ENCODE measurements at places on chromosomes 11 and 22.

GRCh38 chr11:41720761-41721160, 261.3 kb upstream of the LRRC4C start:
- DNase-seq, result no peak

DNA sequence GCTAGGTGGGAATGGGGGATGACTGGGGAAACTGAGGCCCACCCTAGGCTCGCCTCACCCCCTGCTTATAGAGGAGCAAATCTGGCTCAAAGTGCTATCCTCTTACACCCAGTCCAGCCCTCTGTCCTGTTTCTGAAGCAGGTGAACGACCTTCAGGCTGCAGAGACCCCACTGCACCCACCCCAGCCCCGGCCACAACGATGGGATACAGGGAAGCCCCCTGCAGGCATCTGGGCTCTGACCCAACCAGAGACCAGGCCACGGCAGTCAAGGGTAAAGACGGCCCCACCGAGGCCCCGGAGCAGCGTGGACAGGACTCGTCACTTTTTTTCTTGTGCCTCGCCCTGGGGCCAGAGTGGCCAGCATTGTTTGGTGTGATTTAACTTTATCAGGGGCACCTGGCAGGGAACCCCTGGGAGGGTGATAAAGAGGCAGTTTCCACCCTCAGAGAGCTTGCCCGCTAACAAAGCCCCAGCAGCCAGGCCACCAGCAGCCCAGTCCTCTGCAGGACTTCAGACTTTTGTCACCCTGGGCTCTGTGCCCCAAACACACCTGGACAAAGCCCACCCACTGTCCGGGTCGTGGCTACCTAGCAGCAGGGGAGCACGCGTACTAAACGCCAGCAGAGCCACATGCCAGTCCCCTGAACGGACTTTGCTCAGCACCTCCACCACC, 612.6 kb downstream of the TBC1D22A start:
- DNase-seq, result no peak

DNA sequence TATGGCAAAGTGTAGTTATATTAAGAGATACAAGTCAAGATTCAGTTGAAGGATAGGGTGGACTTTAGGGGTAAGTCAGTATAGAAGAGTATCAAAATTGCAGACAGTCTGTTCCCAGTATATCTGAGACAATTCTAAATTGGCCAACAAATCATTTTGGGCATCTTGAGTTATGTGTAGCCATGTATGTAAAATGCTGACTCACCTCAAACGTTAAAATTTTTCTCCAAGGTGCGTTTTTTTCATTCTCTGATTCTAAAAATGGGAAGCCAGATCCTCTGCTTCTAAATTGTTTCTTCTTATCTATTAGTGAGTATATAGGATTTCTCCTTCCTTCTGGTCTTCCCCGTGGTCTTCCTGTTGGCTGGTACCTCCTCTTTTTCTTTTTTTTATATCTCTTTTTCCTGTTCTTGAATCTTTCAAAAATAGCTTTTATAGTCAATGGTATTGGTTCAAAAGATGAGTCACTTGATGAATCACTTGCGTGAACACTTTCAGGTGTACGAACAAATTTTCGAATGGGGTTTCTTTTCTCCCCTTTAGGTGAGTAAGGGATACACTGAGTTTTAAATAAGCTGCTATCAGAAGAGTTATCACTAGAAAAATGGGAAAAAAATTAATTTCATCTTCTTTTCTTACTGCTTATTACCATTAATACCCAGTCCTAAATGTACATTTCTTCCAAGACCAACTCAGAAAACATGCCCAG, 3.2 kb downstream of the TAF1D start:
- DNase-seq, result no peak

DNA sequence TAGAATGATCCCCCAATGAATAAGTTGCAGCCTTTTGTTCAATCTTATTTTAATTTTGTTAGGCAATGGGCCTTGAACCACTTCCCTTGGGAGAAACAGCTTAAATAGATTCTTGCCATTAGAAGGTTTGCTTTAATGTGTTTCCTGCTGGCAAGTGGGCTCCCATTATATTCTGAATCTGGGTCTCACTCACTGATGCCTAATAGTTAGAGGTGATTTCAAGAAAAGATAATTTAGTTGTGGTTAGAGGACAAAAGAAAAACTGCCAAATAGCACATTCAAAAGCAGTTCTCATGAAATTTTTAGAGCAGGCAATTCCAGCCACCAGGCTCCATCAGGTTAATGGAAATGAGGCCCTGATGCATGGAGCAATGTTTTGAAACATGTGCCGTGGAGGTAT, 362.6 kb upstream of the CHORDC1 start:
- DNase-seq, result no peak

DNA sequence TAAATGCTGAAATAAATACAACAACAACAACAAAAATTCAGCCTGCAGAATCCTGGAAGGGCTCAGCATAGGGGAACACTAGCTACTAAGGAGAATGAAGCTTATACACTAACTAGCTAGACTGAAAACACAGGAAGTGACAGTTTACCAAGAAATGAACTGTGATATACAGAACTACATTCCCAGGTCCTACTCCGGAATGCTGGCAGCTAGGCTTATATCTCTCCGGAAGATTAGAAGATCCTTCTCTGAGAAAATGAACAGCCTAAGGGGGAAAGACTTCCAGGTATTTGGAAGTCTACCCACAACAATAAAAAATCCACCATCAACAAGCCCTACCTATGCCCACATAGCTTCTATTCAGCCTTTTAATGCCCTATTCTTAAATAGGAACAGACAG, 31.0 kb downstream of the CCDC34 start:
- DNase-seq, result no peak

GRCh38 chr11:48169259-48169658, 47.4 kb upstream of the OR4B1 start:
- DNase-seq, result no peak

DNA sequence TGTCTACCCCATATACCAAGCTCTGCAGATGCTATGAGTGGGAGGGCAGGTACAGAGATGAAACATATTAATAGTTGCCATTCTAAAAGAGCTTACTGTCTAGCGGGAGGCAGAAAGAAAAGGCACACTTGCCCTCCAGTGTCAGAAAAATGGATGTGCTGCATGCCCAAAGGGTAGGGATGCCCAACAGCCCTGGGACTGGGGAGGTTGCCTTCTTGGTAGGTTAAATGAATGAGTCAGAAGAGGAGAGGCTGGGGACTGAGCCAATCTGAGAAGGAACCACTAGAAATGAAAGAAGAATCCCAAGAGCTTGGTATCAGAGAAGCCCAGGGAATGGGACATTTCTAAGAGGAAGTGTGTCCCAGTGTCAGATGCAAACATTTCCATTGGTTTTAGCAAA, 1.2 kb downstream of the BIRC3 start:
- no peak for DNase-seq

DNA sequence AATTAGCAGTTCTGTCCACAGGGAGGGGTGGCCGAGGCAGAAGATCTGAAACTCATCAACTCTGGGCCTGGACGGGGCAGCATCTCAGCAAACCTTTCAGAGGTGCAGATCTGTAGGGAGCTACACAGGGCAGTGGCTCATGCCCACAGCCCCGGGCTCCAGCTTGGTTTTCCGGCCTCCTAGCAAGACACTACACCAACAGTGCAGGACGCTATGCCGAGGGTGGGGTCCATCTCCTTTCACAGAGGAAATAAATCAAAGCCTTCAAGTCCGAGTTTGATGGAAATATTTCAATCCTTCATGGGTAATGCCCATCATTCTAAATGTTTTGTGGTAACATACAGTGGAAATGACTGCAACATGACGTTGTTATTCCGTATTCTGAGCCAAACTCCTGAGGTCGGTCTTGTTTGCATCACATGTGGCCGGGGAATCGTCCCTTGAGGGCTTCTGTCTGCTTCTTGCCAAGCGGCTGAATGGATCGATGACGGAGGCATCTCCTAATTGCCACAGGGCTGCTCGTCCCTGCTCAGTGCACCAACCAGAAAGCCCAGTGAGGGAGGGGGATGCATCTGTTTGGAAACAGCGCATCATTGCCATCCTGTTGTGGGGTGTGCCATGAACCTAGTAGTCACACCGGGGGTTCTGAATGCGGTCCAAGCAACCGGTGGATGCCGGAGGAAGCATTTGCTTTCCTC, 30.0 kb downstream of the LINC01488 start:
- DNase-seq, result no peak

GRCh38 chr11:17805043-17805442, 70.5 kb downstream of the KCNC1 start:
- no peak for DNase-seq

DNA sequence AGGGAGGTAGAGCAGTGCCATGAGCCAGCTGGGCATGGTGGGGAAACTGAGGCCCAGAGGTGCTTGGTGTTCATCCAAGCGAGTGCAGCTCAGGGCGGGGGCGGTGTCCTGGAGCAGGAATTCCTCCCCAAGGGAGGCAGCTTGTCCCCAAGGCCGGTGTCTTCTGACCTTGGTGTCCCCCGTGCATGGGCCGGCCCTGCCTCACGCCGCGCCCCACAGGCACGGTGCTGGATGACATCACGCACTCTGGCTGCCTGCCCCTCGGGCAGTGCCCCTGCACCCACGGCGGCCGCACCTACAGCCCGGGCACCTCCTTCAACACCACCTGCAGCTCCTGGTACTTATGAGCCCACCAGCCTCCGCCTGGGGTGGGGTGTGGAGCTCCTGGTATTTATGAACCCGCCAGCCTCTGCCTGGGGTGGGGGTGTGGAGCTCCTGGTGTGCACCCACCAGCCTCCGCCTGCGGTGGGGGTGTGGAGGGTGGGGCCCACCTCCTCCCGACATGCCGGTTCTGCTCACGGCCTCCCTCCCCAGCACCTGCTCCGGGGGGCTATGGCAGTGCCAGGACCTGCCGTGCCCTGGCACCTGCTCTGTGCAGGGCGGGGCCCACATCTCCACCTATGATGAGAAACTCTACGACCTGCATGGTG, 6.7 kb downstream of the MUC5B start:
- DNase-seq, result no peak

- no peak for DNase-seq
Measured at GRCh38 chr11:70788248-70789022, 390.1 kb downstream of the CTTN start.

DNA sequence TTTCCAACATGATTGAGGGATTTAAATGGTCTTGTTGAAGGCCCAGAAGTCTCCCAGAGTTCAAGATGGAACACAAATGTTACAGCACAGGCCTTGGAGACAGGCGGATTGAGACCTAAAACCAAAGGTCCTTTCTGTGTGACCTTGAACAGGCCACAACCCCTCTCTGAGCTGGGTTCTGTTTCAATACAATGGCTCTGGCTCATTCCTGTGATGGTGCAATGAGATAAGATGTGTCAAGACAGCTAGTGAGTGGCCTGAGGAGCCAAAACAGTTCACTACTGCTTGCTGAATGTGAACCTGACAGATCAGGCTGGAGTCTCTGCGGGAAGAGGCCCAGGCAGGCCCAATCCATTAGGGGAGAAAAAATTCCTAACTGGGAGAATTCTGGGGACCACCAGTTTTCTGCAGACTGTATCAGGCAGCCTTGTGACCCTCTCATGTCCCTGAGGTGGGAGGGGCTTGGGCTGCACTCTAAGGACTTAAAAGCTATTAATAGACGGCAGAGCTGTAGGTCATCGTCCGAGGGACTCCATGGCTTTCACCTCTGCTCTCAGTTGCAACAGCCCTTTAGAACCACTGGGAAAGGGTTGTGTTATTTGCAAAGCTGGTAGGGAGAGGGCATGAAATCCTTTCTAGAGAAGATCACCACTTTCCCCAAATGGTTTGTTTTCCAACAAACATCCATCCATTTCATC, 126.1 kb upstream of the TEAD1 start:
- DNase-seq, result no peak

GRCh38 chr22:42630901-42631602, 9.3 kb downstream of the ATP5MGL start:
- no peak for DNase-seq

GRCh38 chr11:13462311-13462900, 616 bp downstream of the BTBD10 start:
- peak; percentile 21 for DNase-seq

- no peak for DNase-seq
Measured at GRCh38 chr11:19200410-19201201, 1.2 kb downstream of the CSRP3 start.

DNA sequence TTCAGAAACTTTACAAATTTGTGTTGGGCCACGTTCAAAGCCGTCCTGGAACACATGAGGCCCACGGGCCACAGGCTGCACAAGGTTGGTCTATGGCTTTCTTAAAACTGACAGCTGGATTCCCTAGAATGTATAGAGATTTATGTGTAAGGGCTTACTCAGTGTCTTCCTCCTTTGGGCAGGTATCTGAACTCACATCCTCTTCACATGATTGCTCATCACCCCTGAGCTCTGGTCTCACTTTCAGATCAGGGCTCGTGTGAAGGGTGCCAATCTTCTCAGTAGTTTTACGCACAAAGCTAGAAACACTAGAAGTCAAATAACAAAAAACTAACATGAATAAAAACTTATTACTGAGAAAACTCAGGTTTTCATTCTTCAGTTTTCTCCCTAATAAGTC, 27.1 kb downstream of the HPS5 start:
- DNase-seq, result no peak

GRCh38 chr22:38973289-38974169, 8.6 kb upstream of the APOBEC3B start:
- DNase-seq, result no peak

GRCh38 chr11:26583550-26583949, 11.5 kb upstream of the MUC15 start:
- DNase-seq, result no peak

DNA sequence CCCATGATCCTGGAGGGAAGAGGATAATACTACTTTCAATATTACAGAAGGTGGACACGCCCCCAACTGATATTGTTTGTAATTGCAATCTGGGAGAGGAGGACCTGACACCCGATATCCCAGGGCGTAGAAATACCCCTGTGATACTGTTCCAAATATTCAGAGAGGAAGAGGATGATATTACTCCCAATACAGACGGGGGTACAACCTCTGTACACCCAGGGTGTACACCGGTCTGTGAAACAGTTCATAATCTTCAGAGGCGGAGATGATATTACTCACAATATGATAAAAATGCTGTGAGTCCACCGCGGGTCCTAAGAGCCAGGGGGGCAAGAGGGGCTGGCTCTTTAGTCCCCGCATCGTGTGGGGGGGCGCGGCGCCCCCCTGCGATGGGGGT, 57.2 kb upstream of the ALDH3B2 start:
- no peak for DNase-seq

DNA sequence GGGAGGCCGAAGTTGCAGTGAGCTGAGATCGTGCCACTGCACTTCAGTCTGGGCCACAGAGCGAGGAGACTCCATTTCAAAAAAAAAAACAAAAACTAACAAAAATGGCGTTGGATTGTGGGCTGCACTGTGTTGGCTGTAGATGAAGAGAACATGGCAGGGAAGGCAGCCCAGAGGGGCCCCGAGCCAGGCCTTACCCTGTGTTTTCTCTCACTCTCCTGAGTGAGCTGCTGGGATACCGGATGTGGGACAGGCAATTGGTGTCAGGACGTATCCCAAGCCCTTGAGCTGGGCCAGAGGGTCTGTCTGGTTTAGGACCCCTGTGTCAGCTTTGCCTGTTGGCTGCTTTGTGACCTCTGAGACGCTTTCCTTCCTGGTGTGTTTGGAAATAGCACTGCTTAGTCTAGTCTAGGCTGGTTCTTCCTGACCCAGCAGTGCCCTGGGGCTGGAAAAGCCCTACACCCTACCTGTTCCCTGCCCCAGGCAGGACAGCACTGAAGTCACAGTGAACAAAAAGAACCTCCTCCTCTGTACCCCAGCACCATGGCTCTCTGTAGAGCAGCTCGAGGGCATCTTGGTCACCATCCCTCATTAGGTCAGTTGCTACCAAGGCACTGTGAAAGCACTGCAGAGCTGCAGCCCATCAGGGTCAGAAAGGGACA, 17.8 kb downstream of the CHADL start:
- no peak for DNase-seq
